G401 (cell line): ENCODE measurements at places on chromosomes 5 and 9. TPM values are rescaled to one million over a fixed set of nuclear protein-coding genes. Genes with fewer than 3 reads are reported as not detected.

Gene PCDHA6
- total RNA-seq: not detected in 2 replicates

Gene FBXL7
- not detected in 2 replicates for total RNA-seq

Gene ZNF354C
- 0.24 and 0.43 TPM in 2 replicates for total RNA-seq

Gene ARHGEF28
- 0.03 and 0.98 TPM in 2 replicates for total RNA-seq

Gene IFNA7
- total RNA-seq: not detected in 2 replicates

Gene FIBCD1
- total RNA-seq: 2.4 and 2.6 TPM in 2 replicates

Gene ANKRD34B
- total RNA-seq: 0.17 TPM in 1 of 2 replicates, not detected in the other

Gene SV2C
- total RNA-seq: 0.43 and 0.85 TPM in 2 replicates

Gene CARTPT
- not detected in 2 replicates for total RNA-seq

GRCh38 chr9:114937516-114937915, 7.1 kb upstream of the TNFSF8 start:
- DNase-seq: no peak

- DNase-seq: no peak
Observed at GRCh38 chr9:19488721-19489120, 79.9 kb downstream of the ACER2 start.

- DNase-seq: no peak
Observed at GRCh38 chr5:93911609-93912008, 170.2 kb upstream of the POU5F2 start.

GRCh38 chr5:157865781-157866180, 6.8 kb upstream of the CLINT1 start:
- no peak for DNase-seq

GRCh38 chr5:96861076-96861475, 15.2 kb upstream of the ERAP2 start:
- no peak for DNase-seq

DNA sequence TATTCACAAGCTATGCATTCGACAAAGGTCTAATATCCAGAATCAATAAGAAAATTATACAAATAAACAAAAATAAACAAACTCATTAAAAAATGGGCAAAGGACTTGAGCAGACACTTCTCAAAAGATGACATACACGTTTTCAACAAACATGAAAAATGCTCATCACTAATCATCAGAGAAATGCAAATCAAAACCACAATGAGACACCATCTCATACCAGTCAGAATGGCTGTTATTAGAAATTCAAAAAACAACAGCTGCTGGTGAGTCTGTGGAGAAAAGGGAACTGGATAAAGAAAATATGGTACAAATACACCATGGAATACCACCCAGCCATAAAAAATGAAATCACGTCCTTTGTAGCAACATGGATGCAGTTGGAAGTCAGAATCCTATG, 45.1 kb upstream of the PUM3 start:
- DNase-seq: no peak

- DNase-seq: no peak
Observed at GRCh38 chr9:128026773-128027541, 40.2 kb downstream of the NAIF1 start.

DNA sequence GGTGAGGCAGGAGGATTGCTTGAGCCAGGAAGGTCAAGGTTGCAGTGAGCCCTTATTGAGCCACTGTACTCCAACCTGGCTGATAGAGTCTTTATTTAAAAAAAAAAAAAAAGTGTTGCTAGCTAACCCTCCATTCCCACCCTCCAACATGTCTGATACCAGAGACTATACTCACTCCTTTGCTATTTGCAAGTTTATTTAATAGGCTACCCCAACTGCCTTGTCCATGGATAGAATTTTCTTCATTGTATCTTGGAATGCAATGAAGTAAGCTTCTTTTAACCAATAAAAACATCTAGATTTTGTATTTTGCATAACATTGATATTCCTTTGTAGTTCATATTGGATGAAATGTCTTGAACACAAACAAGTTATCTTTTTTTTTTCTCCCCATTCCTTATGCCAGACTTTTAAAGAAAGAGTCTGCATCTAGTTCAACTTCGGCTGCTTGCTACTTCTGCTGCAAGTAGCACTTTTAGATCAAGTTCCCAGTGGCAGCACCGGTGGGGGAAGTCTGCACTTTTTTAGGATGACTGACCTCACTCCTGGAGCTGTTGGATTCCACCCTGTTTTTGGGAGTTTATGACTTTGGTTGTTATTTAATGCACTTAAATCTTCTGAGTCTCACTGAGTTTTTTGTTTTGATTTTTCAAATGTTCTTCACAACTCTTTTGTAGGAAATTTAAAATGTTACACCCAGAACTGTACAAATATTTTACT, 112.5 kb downstream of the UHRF2 start:
- DNase-seq: no peak

- DNase-seq: no peak
Observed at GRCh38 chr9:127989094-127989493, 8.3 kb upstream of the EEIG1 start.

DNA sequence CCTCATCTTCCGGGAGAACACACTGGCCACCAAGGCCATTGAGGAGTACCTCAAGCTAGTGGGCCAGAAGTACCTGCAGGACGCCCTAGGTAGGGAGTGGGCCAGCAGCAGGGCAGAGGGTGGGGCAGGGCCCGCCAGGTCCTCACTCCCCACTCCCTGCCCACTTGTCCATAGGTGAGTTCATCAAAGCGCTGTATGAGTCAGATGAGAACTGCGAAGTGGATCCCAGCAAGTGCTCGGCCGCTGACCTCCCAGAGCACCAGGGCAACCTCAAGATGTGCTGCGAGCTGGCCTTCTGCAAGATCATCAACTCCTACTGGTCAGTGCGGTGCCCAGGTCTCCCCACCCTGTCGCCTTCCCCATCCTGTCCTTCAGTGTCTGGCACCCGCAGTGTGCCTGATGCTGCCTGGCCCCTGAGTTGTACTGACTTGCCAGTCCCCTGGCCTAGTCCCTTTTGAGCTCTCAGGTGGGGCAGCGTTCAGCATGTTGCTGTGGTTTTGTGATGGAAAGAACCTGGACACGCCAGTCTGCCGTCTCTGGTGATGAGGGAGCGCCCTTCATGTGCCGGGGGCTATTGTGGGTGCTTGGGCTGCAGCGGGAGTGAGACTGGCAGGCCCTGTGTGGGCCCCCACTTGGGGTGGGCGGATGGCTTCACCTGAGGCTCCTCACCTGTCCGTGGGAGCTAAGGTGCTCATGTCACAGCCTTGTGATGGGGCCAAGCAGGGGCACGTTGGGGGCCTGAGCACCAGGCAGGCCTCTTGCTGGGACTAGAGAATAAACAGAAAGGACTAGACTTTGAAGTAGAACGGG, 112.3 kb downstream of the DAB2IP start:
- DNase-seq: peak; percentile 58

GRCh38 chr5:11000515-11001353, 239.7 kb upstream of the DAP start:
- no peak for DNase-seq

DNA sequence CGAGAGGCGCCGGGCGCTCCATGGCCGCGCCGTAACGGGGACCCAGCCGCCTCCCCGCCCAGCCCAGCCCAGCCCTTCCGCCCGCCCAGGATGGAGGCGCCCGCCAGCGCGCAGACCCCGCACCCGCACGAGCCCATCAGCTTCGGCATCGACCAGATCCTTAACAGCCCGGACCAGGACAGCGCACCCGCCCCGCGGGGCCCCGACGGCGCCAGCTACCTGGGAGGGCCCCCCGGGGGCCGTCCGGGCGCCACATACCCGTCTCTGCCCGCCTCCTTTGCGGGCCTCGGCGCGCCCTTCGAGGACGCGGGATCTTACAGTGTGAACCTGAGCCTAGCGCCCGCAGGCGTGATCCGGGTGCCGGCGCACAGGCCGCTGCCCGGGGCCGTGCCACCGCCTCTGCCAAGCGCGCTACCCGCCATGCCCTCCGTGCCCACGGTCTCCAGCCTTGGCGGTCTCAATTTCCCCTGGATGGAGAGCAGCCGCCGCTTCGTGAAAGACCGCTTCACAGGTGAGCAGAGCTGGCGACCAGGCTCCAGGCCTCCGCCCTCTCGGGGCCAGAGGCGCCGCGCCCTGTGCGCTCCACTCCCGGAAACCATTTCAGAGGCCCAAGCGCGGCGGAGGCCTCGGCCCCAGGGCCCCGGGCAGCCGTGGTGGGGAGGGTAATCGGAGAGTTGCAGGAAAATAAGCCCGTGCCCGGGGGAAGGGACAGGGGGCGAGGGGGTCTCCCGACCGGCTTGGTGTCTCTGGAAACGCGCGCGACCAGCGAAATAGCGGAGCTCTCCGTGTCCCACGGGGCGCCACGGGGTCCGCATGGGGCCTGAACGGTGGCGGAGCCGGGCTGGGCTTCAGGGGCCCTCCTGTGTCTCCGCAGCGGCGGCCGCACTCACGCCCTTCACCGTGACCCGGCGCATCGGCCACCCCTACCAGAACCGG, 496 bp downstream of the TLX3 start:
- DNase-seq: peak; percentile 38

DNA sequence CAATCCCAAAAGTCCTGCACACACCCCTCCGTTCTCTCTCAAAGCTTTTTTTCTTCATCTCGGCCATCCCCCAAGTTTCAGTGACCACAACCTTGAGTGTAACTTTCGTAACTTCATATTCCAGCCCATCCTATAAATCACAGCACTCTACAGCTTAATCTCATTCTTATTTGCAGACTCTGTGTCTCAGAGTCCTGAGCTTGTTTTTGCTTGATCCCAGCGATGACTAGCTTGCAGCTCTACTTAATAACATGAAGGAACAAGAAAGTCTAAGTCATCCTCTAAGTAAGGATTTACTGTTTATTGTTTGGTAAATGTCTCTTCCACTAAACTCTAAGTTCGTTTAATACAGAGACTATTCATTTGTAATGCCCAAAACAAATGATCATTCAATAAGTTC, 2.6 kb upstream of the SPDL1 start:
- DNase-seq: no peak

DNA sequence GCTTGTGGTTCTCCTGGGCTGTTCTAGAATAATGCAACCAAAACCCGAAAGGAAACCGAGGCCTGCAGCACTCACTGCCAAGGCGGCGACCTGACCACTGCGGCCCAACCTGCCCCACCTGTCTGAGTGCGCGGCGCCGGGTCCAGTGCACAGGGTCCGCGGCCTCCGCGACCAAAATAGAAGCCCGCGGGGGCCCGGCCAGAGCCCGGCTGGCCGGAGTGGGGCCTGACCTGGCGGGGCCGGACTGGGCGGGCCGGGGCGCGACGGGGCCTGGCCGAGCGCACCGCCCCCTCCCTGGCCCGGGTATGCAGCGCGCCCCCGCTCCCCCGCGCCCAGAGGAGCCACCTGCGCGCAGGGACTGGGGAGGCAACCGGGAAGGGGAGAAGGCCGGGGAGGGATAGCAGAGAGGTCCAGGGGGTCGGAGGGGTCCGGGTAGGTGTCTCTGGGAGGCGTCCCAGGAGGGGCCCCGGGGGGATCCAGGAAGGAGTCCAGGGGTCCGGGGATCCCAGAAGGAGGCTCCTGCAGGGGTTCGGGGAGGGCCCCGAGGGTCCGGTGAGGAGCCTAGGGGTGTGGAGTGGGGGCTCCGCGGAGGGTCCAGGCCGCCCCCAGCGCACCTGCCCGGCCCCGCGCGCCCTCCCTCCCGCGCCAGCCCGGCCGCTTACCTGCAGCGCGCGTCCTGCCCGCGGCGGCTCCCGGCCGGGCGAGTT, 503 bp downstream of the SEMA4D start:
- DNase-seq: no peak

DNA sequence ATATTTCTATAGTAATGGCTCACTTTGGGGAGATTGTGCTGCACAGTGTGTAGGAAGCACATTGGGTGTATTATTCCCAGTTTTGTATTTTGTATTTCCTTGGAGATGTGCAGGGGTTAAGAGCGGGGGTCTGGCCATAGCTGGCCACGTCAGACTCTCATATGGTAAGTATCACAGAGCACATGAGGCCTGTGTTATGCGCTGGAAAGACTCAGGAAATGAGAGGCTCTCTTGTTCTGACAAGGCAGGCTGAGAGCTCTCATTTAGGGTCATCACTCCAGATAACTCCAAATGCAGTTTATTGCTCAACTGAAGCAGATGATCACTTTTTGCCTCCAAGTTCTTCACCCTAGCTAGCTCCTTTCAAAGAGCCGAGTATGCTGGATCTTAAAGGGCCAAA, 205.7 kb downstream of the NTRK2 start:
- DNase-seq: no peak
